Uterus (tissue), 4 donors: ENCODE measurements at places on chromosomes 13 and 19.

DNA sequence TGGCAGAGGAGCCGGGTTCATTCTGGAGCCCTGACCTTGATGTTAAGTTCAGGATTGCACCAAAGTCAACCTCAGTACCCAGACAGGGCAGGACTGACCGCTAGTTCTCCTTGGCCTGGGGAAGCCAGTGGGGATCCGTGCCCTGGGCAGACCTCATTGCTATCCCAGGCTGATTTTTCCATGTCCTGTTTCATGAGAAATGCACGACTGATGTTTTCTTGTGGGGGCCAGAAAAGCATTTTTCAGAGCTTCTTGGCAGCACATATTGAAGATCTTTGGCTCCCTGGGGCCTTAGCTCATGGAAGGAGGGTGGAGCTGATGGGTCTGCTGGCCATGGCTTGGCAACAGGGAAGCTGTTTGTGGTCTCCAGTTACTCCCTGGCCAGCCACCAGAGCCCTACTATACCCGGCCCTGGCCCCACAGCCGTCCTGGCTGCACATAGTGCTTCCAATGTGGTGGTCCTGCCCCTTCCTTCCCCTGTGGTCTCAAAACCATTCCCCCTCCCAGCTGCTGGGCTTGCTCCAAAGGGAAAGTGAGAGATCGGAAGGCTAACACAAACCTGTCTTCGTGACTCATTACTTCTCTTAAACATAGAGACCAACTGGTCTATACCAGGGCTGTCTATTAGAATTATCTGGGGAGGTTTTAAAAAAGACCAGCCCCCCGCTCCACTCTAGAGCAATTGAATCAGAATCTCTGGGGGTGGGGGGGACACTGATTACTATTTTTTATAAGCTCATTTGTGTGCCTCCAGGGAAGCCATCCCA is 11.2 kb downstream of the IL17D start:
- DNase-seq, result peak; percentile 44

DNA sequence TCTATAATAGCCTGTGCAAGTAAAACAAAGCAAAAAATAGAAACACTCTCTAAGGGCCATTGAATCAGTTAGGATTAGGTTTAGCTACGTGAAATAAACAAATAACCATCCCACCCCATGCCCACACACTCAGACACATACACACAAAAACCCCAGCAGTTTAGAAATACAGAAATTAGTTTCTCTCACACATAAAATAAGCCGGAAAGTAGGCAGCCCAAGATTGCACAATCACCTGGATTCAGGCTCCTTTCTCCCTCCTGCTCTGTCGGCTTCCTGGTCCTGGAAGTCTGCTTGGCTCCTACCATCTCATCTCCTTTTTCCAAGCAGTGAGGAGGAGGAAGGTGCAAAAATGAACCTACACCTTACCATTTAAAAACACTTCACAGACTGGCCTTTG is 22.6 kb upstream of the USP12 start:
- DNase-seq, result no peak

DNA sequence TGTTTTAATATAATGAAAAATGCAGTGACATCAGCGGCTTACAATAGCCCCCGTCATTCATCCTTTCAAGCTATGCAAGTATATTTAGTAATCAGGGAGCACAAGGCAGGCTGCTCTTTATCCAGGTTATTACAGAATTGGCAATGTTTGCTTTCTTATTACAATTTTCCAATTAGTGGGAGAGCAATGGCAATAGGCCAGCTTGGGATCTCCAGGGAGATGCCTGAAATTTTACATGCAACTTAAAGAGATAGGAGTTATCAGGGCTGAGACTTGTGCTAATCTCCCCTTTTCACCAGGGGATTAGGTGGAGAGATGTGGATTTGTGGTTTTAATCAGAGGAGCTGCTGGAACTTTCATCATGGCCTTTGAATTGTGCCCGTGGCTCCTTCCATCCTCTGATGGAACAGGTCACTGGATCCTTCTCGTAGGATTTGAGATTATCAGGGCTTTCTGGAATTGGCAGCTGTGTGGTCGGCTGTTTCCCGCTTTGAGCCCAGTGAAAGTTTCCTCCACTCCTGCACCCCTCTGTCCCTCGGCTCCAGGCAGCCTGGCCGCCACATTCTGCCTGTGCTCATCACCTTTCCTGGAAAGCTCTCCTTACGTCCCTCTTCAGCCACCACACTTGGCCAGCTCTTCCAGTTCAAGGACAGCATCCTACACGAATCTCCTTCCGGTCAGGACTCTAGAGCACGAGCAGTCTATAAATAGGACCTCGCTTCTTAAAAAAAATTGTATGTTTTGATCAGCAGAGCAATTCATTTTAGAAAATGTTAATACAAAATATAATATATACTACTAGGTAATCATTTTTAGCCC is 47.0 kb downstream of the CBY2 start:
- no peak for DNase-seq

DNA sequence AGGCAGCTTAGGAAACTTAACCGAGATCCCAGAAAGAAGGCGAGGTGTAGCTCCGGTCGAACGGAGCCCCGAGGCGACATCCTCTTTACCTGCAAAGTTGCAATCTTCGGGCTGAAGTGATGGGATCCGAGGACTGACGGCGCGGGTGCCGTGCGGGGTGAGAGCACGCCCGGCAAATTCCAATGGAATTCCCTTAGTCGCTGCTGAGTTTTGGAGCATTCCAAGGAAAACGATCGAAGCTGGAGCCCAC is 141 bp downstream of the TRPC4 start:
- DNase-seq, result no peak

- no peak for DNase-seq
Observed at GRCh38 chr13:77207943-77208342, 119.0 kb downstream of the MYCBP2 start.
